SW480 (cell line): ENCODE measurements at places on chromosomes 1 and 21.

GRCh38 chr21:44958471-44959191 lies 18.8 kb downstream of the SLX9 start:
- DNase-seq, result no peak

GRCh38 chr1:212402666-212403321 lies 11.9 kb downstream of the PACC1 start:
- no peak for DNase-seq

DNA sequence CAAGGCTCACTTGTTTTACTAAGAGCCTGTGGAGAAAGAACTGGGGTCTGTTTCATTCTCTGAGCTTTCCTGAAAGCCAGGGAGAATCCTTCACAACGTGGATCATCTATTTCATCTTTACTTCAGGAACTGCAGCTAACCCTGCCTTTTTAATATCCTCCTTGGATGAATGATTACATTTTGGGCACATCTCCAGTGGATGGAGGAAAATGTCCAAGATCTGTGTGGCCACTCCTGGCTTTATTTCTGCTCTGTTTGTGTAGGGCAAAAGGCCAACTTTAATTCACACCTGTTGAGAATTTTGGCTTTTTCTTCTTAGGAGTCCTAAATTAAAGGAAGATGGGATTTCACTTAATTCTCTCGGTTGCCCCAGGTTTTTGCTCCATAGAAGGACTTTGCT lies 69.5 kb upstream of the CACNA1E start:
- DNase-seq, result no peak

DNA sequence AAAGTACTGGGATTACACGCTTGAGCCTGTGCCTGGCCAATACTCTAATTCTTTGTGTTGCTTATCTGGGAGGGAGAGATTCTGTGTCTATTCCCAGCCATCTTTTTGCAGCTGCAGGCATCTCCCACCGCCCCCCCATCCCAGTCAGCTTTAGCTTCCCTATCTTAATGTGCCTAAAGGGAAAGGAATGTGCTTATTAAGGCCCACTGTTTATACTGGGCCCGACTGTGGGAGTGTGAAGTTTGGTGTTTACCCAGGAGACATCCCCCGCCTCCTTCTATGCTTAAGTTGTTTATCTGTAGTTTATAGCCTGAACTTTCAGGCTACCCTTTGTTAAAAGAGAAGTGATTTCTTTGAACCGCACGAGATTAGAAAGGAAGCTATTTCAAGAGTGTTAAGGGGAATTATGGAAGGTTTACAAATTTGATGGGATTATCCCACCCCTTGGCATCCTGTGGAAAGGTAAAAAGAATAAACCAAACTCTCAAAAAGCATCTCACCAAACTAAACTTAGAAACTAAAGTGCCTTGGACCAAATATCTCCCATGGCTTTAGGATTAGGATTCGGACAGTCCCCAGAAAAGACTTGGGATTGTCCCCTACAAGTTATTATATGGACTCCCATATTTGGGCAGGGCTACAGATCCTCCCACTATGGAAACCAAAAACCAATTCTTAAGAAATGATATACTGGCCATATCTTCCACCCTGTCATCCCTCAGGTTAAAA lies 25.5 kb upstream of the ZNF496 start:
- DNase-seq, result no peak
